G401 (cell line): ENCODE measurements at places on chromosomes 1 and 21. TPM values are rescaled to one million over a fixed set of nuclear protein-coding genes. Genes with fewer than 3 reads are reported as not detected.

The LDLRAD2 gene
- total RNA-seq, result not detected in 2 replicates

The ATP6V1G3 gene
- total RNA-seq, result not detected in 2 replicates

The HPCAL4 gene
- total RNA-seq, result 0.62 and 1.9 TPM in 2 replicates

The OTUD3 gene
- 4.4 and 8.8 TPM in 2 replicates for total RNA-seq

The NDC1 gene
- total RNA-seq, result 55.2 and 78.6 TPM in 2 replicates

The RHBG gene
- 0.06 and 3.5 TPM in 2 replicates for total RNA-seq

The BSND gene
- not detected in 2 replicates for total RNA-seq

The CLEC20A gene
- total RNA-seq, result not detected in 2 replicates

The HEYL gene
- total RNA-seq, result 0.07 and 1.2 TPM in 2 replicates

The PRAMEF10 gene
- total RNA-seq, result not detected in 2 replicates

The ERO1B gene
- 6.3 and 13.3 TPM in 2 replicates for total RNA-seq

The RCAN1 gene
- total RNA-seq, result 14.4 and 21.6 TPM in 2 replicates

DNA sequence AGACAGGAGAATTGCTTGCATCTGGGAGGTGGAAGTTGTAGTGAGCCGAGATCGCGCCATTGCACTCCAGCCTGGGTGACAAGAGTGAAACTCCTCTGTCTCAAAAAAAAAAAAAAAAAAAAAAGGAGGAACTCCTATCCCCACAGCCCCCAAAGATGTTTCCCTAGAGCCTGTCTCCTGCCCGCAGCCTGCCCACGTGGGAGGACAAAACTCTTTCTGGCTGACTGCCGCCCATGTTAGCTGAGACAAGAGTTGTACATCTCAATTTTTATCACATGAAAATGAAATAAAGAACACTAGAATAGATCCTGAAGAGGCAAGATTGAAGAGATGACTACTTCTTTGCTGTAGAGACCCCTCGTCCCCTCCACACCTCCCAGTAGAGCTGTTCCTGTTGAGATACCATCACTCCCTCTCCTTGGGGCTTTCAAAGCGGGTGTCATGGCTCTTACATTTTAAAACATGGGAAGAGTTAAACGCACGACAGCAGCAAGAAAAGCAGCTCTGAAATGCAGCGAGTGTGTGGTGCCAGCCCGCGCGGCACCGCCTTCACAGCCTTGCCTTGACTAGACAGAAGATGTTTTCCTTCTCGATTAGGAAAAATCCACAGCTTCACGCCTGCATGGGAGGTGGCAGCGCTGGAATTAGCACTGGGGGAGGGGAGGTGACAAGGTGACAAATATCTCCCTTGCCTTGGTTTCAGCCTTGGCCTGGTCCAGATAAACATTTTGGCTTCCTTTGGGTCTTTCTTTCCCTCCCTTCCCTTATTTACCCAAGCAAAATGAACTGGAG, 253.4 kb upstream of the CSF3R start:
- DNase-seq, result no peak

DNA sequence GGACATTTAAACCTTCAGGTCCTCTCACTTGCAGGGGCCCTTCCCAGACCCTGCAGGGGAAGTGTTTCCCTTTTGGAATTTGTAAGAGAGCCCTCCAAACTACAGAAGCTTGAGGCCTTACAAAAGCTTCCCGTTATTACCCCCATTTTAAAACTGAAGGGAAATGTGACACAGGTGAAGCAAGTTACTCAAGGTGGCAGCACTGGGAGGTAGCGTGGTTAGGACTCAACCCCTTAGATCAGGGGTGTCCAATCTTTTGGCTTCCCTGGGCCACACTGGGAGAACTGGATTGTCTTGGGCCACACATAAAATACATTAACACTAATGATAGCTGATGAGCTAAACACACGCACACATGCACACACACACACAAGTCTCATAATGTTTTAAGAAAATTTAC, 15.8 kb upstream of the ZC3H12A start:
- DNase-seq, result no peak

- no peak for DNase-seq
These were observed 40.0 kb upstream of the DSCAM start for GRCh38 chr21:40886931-40887330.

DNA sequence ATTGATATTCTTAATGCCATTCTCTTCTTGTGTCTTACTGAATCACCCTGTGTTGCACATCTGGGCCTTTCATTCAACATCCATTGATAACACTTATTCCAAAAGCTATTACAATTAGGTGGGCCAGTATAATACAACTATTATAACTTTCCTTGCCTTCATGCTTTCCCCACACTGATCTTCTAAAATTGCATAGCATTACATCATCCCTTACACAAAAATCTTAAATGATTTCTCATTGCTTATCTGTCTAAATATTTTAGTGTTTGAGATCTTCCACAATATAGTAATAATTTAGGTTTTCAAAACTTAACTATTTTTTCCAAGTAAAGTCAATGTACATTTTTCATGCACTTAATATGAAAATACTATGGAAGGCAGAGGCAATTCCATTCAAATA, 1634.1 kb downstream of the PLA2G4A start:
- no peak for DNase-seq

- DNase-seq, result peak; percentile 5
These were observed 64.8 kb downstream of the GPR137B start for GRCh38 chr1:236207121-236207520.

- DNase-seq, result no peak
These were observed 1.5 kb downstream of the NBL1 start for GRCh38 chr1:19645411-19646251.

- peak; percentile 85 for DNase-seq
These were observed 71.2 kb downstream of the VWA5B1 start for GRCh38 chr1:20361805-20362381.

GRCh38 chr1:91731815-91732214, 154.1 kb downstream of the TGFBR3 start:
- DNase-seq, result no peak

GRCh38 chr21:19461481-19462205, 1058.1 kb upstream of the TMPRSS15 start:
- DNase-seq, result no peak

GRCh38 chr21:29245104-29245643, 53.5 kb upstream of the BACH1 start:
- no peak for DNase-seq

DNA sequence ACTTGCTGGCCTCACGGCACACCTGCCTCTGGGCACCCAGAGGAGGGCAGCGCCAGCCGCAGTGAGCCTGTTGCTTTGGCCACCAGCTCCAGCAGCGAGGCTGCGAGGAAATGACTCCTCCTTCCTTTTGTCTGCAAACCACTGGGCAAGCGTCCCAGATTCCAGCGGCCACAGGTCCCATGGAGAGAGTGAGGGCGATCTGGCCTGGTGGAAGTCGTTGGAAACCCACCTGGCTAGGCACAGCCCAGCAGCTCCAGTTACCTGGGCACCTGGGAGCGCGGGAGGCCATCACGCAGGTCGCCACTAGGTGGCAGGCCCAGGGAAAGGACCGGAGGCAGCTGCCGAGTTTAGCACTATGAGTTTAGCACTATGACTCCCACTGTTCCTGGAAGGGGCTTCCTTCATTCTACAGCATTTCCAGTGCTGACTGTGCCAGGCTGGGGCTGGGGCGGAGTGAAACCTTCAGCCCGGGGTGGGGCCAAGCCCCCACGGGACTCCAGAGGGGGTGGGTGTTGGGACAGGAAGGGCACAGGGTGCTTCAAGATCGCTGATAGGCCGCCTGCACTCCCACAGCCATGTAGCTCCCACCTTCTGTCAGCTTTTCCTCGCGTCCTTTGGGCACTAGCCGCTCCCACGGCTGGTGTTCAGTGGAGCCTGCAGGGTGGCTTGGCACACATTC, 1.1 kb upstream of the ESPN start:
- peak; percentile 69 for DNase-seq

- DNase-seq, result peak; percentile 45
These were observed 866 bp upstream of the FNDC5 start for GRCh38 chr1:32871364-32872191.

DNA sequence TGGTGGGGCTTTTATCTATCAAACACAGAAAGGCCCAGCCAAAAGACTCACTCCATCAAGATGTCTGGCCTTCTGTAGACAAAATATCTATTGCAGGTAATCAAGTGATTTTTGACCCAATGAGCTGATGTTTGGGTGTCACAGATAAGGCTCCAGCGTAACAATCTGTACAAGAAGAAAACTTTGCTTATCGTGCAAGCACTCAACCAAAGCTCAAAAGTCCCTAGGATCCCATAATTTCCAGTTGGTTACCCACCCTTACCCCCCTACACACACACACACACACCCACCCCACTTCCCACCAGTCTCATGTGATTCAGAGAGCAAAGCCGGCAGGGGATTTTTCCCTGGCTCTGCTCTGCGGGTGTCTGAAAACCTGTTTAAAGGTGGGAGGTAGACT, 5.8 kb downstream of the ITPKB start:
- no peak for DNase-seq

- DNase-seq, result no peak
These were observed 7.3 kb downstream of the NDUFV3 start for GRCh38 chr21:42900446-42900845.

DNA sequence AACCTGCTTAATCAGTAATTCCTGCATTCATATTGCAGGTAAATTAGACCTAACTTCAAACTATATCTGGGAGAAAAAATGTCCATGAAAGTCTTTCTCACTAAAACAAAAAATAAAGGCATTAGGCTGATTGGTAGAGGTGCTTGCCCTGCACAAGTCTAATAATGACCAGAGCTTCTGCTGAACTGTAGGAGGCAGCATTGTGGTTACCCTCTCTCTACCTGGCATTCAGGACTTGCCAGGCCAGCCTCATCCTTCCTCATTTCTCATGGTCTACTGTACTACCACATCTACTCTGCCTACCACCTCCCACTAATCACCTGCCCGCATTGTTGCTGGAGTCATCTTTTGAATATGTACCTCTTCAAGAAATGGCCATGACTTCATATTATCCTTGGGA, 60.8 kb upstream of the KRTAP11-1 start:
- DNase-seq, result no peak

- DNase-seq, result no peak
These were observed 49.9 kb upstream of the GUCA2A start for GRCh38 chr1:42214447-42214871.

DNA sequence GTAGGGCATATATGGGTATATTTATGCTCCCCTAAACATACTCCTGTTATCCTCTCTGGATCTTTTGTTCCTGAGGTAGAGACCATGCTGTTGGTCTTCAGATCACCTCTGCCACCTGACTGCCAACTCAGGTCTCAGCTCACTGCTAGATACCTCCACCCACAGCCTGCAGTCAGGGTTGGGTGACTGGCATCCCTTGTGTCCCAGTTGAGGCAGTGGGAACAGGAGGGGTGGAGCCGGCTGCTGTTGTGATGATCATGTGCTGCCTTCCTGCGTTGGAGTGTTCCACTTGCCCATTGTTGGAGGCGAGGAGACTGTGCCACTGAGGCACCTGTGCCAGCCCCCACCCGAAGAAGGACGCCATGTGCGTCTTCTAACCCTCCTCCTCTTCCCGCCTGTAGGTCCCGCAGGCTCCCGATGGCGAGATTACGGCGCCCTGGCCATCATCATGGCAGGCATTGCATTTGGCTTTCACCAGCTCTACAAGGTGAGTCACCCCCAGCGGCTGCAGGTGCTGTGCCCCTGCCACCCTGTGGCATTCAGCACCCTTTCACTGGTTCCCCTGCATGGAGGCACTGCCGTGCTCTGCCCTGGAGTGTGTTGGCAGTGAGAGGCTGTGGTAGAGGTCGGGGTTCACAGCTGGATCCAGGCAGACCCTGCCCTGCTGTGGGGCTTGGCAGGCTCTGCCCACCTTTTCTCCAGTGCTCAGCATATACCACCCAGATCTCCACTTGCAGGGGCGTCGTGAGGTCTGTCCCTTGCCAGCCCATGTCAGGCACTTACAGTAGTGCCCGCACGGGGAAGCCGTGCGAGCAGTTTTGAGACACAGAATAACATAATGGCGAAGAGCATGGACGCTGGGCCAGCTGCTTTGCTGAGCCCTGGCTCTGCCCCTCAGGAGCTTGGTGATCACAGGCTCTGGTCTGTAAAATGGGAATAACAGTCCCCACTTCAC, 143.5 kb downstream of the PEX14 start:
- DNase-seq, result no peak

GRCh38 chr1:150235294-150235851, 539 bp downstream of the ANP32E start:
- peak; percentile 27 for DNase-seq

DNA sequence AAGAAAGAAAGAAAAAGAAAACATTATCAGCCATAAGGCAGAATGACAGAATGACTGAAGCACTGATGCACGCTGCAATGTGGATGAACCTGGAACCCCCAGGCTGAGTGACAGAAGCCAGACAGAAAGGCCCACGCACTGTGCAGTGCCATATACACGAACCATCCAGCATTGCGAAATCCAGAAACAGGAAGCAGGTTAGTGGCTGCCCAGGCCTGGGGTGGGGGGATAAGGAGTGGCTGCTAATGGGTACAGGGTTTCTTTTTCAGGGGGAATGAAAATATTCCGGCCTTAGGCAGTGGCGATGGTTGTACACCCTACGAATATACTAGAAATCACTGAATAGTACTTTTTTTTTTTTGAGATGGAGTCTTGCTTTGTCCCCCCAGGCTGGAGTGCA, 57.0 kb downstream of the CHD5 start:
- DNase-seq, result no peak

- no peak for DNase-seq
These were observed 91.9 kb upstream of the COG2 start for GRCh38 chr1:230550428-230550827.

- DNase-seq, result no peak
These were observed 25.5 kb upstream of the LYST start for GRCh38 chr1:235892202-235892601.

GRCh38 chr21:31409831-31410487, 65.9 kb upstream of the TIAM1 start:
- no peak for DNase-seq

DNA sequence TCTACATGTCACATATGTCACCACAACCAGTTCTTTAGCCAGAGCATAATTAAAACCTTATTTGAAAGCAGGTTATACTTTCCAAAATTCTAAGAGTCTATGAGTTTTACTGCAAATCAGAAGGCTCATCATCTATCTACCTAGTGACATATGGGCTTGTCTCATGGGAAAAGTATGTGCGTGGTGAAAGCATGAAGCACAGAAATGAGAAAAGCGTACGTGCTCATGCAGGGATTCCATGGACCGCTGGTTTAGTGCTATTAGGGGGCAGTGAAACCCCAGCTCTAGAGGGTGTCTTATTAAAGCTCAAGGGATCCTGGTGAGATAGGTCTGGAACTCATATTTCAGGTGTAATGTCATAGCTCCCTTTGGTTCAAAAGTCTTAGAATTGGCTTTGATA, 50.2 kb downstream of the FAM163A start:
- DNase-seq, result no peak

DNA sequence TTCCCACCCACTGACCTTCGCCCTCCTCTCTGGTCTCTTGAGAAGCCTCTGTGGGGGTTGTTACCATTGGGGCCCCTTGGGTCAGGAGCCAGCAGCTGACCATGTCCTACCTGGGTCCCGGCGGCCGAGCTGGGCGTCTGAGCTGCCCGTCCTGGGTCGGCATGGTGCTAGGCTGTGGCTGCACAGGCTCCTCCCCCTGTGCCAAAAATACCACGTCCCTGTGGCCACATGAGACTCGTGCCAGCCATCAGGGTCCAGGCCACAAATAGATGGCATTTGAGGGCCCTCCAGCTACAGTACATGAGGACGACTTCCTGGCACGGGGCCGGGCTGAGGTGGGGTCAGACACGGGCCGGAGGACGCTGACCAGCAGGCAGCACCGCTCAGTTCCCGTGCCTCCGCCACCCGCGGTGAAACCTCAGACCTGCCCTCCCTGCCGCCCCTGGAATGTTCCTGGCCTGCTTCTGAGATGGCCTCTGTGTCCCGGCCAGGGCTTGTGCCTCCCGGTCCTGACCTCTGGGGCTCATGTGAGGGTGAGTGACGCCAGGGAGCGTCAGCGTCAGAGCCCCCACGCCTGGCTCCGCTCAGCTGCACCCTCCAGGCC, at the start of gene PERM1:
PERM1 (minus strand) TSS at position 139 of the 604 bp plus-strand sequence. CDS start 1,064 bp downstream, outside the sequence.
- no peak for DNase-seq
